NCI-H774 (cell line): ENCODE measurements at places on chromosomes 12 and 14.
A peak's percentile ranks its signal among the peaks of the same experiment; 100 is the strongest.

DNA sequence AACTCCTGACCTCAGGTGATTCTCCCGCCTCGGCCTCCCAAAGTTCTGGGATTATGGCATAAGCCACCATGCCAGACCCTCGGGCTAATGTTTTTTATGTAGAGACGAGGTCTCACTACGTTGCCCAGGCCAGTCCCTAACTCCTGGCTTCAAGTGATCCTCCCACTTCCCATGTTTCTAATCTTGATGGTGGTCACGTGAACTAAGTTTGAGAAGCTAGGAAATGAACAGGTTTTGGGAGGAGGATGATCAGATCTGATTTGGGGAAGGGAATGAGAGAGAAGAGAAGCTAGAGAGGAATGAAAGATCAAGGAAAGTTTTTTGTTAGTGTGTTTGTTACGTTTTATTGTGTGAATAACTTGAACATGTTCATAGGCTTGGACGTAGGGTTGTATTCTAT is 17.2 kb upstream of the SINHCAF start:
- no peak for DNase-seq

DNA sequence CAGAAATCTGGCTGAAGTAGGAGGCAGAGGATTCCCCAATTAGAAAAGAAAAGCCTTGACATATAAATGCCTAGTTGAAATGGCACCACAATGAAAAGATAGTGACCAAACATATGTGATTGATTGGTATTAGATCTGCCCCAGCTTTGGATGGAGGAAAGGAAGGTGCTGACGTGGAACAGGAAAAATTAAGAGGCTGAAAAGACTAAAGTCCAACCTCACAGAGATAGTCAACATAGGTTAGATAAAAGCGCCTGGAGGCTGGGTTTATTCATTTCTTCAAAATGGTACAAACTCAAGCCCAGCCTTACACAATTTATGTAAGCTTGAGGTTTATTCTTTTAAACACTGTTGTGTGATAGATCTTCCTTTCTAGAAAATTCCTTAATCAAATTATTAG is 129.6 kb downstream of the RPS29 start:
- no peak for DNase-seq

GRCh38 chr14:62409626-62410300 is 635.5 kb downstream of the KCNH5 start:
- DNase-seq: no peak

GRCh38 chr12:51941604-51942003 is 9.9 kb upstream of the ACVR1B start:
- DNase-seq: no peak

DNA sequence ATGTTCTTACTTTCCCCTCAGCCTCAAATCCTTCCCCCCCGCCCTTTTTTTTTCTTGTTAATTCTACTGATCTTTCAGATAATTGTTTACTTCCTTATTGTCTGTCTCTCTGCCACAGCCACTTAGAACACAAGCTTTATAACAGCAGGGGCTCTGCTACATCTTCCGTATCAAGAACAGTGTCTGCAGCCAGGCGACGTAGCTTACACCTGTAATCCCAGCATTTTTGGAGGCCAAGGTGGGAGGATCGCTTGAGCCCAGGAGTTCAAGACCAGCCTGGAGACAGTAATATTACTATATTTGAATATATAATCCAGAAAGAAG is 5.4 kb downstream of the SOS2 start:
- DNase-seq: no peak

DNA sequence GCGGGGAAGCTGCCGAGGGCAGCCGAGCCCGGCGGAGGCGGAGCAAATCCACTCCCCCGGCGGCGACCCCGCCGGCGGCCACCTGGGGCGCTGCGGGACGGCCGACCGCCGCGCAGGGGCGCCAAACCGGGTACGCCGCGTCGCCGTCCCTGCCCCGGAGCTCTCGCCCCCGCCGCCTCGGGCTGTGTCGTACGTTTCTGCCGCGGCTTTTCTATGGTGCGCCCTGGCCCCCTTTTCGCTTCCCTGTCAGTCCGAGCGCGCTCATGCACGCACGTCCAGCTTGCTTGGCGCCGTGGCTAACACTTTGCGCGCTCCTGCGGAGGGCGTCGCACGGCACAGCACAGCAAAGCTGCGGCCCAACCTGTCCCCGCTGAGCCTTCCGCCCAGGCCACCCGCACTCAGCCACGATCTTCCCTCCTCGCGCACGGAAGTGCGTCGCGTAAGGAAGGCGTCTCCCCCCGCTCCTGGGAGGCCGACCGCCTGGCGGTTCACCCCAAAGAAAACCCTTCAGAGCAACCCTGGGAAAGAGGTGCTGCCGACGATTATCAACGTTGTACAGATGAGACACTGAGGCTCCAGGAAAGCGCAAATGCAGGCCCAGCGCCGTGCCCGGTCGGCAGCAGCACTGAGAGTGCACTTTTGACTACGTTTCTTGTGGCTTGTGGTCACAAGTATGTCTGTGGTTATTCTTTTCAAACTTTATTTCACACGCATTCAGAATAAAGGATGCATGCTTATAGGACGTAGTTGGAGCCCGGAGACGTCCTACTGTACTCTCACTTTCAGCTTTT is at the start of gene HECTD1:
TSS of gene HECTD1 (minus strand) at position 39 of the 791 bp plus-strand sequence. CDS start 1,857 bp downstream, outside the sequence.
- DNase-seq: peak; percentile 91

GRCh38 chr12:12474931-12475795 is 87.5 kb downstream of the DUSP16 start:
- DNase-seq: no peak

- DNase-seq: no peak
These were observed 63.6 kb downstream of the DAAM1 start for GRCh38 chr14:59251811-59252771.

- no peak for DNase-seq
These were observed 19.4 kb downstream of the AEBP2 start for GRCh38 chr12:19458733-19459132.

DNA sequence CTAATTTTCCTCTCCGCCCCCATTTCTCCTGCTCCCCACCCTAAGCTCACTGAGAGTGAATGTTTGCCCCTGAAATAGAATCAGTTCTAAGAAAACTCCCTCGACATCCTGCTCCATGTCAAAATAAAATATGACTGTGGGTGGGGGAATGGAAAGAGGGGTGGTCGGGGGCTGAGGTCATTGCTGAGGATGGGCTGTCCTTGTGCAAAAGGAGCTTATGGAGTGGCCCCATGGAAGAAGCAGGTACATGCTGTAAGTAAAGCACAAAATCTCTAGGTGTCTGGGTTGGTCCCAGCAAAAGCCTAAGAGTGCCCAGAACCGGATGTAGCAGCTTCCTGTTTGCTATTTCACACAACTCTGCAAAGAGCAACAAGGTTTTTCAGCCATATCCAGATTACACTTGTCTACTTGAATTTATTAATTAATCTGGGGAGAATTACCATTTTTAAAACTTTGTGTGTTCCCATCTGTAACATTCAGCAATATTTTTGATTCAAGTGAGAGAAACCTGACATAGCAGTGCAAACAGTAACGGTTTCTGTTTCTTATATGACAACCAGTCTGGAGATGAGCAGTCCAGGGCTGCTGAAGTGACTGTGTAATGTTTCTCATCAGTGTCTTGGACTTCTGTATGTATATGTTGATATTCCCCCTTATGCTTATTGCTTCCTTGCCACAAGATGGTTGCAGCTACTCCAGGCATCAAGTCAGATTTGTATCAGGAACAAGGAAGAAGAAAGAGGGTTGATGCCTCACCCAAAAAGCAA is 40.4 kb upstream of the GZMB start:
- no peak for DNase-seq

DNA sequence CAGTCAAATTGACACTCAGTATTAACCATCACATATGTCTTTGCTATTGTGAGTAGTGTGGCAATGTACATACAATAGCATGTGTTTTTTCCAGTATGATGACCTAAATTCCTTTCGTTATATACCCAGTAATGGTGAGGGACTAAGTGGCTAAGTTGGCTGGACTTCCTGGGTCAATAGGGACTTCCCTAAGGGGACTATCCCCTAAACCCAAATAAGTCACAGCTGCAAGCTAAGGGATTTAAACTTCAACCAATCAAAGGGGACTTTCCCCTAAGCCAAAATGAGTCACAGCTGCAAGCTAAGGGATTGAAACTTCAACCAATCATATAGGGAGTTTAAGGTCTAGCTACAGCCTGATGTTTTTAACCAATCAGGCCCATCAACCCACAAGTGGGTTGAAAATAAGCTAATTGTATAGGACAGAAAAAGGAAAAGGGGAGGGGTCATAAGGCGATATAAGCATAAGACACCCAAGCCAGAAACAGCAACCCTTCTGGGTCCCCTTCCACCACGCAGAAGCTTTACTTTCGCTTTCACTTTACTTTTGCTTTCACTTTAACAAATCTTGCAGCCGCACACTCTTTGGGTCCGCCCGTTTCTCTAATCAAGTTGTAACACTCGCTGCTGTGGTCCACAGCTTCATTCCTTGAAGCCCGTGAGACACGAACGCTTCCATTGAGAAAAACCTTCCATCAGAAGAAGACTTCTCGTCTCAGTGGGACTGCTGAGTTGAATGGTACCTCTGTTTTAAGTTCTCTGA is 404.4 kb downstream of the FLRT2 start:
- DNase-seq: peak; percentile 38

GRCh38 chr12:51405801-51406207 is 14.6 kb upstream of the GALNT6 start:
- DNase-seq: no peak

DNA sequence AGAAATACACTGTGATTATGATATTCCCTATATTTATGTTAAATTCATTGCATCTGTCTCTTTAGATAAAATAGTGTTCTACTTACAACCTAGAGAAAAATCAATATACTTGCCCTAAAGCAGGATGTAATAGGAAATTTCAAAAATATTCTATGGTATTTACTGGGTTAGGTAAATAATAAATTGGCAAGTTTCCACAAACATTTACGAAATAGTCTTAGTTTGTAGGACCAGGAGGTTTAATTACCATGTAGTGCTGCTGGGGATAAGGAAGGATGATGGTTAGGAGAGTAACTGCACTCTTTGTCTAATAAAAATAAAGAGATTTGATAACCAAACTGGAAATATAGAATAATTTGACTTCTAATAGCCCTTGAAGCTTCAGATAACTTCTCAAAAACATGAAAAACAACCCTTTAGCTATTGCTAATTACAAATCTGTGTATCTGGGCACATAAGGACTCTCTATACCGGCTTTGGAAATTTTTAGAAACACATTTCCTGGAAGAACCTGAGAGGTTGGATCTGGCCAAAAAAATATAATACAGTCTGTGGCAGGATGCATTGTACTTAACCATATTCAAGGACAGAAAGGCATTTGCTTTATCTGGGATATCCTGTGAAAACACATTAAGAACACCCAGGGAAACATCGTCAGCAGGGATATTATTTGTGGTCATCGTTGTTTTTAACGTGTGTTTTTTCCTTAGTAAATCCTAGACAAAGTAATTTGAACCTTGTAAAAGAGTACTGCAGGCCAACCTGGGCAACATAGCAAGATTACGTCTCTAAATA is 36.7 kb upstream of the TMCC3 start:
- no peak for DNase-seq

DNA sequence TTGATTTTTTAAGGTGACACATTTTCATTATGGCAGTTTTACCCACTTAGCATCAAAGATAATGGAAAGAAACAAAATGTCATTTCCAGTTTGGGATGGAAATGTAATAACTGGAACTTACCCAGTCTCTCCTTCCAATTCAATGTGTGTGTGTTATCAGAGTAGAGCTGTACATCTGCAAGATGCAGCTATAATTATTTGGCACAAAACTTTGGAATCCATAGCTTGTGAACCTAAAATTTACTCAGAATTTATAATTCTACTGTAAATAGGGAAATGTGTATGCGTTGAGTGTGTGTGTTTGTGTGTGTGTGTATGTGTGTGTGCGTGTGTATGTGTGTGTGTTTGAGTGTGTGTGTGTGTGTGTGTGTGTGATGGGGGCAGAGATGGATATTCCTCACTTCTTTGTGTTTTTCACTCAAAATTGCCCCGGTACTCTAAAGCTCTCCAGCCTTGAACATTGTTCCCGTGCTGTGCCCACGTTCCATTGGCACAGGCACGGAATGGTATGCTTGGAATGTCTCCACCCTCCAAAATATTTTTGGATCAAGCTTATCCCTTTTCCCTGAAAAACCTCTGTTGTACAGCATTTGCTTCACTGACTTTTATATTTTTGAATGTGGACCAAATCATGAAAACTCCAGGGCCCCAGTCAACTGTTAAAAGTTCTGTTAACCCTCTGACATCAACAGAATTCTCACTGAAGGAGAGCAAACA is 150.2 kb upstream of the BMP4 start:
- DNase-seq: no peak

- DNase-seq: no peak
These were observed 294.4 kb downstream of the NELL2 start for GRCh38 chr12:44581642-44582242.

DNA sequence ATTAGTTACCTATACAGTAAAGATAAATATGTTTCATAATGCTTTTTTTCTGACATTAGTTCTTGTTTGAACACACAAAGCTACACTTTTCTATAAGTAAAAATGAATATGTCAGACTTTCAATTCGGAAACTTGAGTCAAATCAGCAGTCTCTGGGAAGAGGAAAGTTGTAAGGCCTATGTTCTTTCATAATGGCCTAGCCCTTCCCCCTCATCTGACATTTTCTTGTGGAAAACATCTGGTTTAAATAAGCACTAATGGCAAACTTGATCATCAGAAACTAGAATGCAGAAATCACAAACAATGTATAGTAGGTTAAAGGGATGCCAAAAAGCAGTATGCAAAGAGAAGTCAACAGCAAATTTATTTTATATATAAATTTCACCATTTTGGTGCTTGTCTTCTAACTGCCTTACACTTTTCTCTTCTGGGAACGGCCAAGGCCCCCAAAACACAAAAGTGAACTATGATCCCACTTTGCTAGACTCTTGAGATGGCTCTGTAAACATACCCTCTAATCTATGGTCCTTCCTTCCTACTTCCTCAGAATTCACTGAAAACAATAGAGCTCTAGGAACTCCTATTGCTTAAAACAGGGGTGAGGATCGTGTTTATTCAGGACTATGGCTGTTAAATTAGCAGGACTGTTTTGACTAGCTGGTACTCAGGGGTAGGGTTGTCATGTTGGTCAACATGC is 444.1 kb downstream of the RAD51B start:
- no peak for DNase-seq

- DNase-seq: no peak
These were observed 126.8 kb upstream of the PRMT8 start for GRCh38 chr12:3364226-3364625.

- peak; percentile 25 for DNase-seq
These were observed 1.6 kb downstream of the MGAT4C start for GRCh38 chr12:86254399-86255107.

GRCh38 chr12:25957793-25958427 is 572 bp upstream of the RASSF8 start:
- DNase-seq: no peak

GRCh38 chr12:125688881-125689280 is 623.6 kb downstream of the AACS start:
- no peak for DNase-seq
